GOT3 (cell line): ENCODE measurements at places on chromosomes 12 and 14.

DNA sequence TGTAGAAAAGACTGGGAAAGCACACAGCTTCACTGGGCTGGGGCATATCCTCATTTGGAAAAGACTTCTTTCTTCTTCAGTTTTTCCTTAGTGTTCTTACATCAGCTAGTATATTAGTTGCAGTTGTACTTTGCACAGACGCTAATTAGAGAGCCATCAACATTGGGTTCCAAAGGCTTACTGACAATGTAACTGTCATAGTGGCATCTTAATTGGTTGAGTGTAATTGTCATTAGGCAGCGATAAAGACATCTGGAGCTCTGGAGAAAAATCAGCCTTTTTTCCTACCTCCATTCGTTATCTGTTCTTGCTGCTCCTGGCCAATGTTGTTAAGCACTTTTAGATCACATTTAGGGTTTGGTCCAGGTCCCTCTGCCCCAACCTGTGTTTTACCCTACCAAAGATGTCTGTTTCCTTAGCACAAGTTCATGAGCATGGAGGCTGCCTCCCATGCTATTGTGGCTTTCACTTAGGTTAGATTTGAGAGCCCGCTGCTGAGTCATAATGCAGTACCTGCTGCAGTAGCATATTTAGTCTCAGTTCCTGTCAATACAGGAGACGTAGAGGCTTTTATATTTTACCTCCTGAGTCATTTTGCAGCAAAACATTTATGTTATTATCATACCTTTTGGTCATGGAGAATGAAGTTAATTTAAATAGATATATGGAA is 49.2 kb downstream of the FBXW8 start:
- no peak for DNase-seq

GRCh38 chr12:116859079-116859478 is 22.2 kb downstream of the HRK start:
- no peak for DNase-seq

DNA sequence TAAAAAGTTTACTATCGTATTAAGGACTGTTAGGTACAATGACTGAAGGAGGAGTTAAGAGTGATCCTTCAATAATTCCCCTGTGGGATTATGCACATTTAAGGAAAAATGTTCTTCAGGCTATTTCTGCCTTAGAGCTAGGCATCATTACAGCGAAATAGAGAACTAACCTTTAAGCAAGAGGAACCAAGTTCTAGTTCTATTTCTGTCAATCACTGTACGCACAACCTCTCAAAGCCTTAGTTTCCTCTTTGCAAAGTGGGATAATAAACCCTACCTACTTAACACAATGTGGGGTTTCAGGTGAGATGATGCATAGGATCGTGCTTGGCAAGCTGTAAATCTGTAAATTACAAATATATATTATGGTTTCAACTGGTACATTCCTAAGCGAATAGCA is 15.4 kb downstream of the NTF3 start:
- DNase-seq = no peak

- no peak for DNase-seq
These were observed 91.9 kb upstream of the MUCL1 start for GRCh38 chr12:54762390-54762789.

DNA sequence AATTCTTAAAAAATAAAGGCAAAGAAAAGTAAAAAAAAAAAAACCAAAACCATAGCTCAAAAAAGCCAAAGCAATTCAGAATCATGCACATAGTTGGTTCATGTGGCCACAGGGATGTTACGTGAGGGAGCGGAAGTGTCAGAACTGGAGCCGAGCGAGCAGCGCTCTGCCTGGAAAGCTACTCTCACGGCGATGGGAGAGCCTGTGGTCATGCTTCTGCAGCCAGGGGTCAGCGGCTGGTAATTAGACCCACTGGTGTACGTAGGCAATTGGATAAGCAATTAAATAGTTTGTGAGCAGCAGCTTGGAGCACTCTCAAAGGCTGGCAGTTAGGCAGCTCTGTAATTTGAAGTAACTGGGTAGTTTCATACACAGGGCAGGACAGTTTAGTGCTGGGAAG is 58.1 kb downstream of the TRHDE start:
- DNase-seq = no peak

- DNase-seq = no peak
These were observed 55.4 kb downstream of the TMEM121 start for GRCh38 chr14:105581551-105582341.

DNA sequence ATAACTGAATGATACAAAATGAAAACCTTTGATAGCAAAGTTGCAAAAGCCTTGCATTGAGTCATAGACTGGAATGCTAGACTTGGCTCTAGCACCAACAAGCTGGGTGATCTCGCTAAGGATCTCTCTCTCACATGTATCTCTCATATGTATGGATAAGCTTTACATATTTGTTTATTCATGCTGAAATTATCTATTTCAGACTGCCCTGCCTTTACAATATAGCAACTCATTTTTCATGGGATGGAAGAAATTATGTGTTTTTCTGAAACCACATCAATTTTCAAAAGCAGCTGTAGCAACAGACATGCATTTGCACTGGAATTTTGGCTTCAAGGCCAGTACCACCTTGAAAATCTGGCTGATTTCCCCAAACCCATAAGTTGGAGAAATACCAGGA is 11.4 kb downstream of the RERG start:
- DNase-seq = no peak

- DNase-seq = no peak
These were observed 38.6 kb downstream of the BTG1 start for GRCh38 chr12:92107094-92107493.

DNA sequence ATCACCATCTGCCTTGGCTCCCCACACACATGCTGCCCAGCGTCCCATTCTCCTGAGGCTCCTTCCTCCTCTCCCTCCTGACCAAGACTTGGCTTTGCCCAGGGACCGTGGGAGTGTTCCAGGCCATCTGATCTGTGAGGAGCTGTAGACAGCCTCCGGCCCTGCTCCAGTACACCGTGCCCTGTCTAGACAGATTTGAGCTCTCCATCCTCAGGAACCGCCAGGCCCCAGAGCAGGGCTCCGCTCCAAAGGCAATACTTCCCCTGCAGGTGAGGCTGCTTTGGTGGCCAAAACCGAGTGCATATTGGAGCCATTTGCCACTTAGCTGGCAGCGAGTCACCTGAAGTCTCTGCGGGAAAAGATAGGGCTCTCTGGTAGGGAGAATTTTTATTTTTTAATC is 147.4 kb downstream of the ANO2 start:
- no peak for DNase-seq

GRCh38 chr12:19546611-19547162 is 107.4 kb downstream of the AEBP2 start:
- DNase-seq = no peak
